ENCODE measurements at places on chromosomes 2 and 18.

DNA sequence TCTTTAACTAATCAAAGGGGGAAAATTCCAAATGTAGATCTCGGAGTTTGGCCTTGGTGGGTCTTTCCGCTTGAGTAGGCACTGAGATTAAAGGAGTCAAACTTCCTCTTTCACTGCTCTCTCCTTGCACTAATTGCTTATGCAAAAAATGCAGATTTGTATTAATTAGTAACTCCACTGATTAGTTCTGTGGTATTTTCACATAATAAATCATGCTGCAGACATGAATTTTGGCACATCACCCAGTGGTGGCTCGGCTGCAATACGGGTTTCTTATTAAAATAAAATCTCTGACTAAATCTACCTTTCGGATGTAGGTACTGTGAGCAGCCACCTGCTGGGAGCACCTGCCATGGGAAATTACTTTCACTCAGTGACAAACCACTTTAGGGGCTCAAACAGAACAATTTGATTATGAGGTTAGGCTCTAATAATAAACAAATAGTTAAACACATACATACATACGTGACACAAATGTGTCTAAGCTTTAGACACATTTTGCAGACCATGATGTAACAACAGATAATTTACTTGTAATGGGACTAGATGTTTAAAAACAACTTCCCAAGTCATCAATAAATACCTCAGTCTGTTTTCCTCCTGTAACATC lies 6.4 kb upstream of the NEUROD1 start:
- DNase-seq: no peak

GRCh38 chr2:96969321-96969720 lies 17.1 kb downstream of the FAM178B start:
- no peak for DNase-seq

GRCh38 chr2:109463236-109463635 lies 150.5 kb downstream of the SEPTIN10 start:
- DNase-seq: no peak

DNA sequence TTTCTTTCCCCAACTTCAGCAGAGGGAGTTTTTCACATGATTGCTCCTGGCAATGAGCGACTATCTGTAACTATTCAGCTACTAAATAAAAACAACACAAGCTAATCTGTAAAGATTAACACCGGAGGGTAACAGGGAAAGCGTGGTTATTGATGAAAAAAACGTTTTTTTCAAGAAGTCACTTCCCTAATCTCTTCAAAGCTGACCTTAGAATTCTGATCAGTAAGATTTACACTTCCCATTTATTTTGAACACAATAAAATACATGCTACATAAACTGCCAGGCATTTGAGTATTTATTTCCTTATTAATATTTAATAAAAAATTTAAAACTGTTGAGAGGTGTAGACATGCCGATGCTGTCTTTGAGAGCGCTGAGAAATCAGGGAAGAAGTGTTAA lies 207.4 kb upstream of the HDAC4 start:
- DNase-seq: no peak

DNA sequence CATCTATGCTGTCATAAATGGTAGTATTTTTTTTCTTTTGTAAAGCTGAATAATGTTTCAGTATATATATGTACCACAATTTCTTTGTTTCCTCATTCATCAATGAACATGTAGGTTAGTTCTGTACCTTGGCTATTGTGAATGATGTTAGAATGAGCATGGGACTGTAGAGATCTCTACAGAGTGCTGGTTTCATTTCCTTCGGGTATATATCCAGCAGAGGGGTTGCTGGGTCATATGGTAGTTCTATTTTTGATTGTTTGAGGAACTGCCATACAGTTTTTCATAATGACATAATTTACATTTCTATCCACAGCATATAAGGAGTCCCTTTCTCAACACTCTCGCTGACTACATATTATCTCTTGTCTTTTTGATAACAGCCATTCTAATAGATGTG lies 243.5 kb downstream of the CDH7 start:
- no peak for DNase-seq

DNA sequence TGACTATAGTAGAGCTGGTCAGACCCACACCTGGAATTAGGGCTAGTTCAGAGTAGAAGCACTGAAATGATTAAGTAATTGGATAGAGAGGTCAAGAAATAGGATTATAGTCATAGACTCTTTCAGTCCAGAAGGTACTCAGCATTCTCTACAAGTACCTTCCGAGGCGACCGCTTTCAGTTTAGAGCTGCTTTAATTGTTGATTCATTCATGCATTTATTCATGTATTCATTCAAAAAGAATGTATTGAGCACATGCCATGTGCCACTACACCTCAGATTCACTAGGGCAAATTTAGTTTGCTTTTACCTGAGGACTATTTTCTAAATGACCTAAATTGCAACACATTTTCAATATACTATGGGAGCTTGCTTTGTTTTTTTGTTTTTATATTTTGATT lies 48.7 kb downstream of the CRIM1 start:
- no peak for DNase-seq

GRCh38 chr2:229910832-229911412 lies 10.9 kb downstream of the TRIP12 start:
- no peak for DNase-seq

DNA sequence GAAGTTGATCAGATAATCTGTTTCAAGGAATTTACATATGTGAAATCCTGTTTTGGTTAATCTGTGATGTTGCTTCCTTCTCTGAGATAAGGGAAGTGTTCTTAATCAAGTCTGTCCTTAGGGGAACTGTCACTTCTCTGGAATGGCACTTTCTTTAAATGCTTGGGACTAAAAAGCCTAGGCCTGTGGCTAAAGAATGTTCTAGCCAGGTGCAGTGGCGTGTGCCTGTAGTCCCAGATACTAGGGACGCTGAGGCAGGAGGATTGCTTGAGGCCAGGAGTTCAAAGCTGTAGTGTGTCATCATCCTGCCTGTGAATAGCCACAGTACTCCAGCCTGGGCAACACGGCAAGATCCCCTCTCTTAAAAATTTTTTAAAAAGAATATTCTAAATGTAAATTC lies 217.6 kb upstream of the SIX3 start:
- DNase-seq: no peak

- peak; percentile 80 for DNase-seq
Observed at GRCh38 chr2:12702168-12703121, 14.3 kb upstream of the TRIB2 start.
